ENCODE measurements at places on chromosomes 3 and 15.

GRCh38 chr15:41128174-41128902, 12.3 kb upstream of the INO80 start:
- DNase-seq, result no peak

- no peak for DNase-seq
Measured at GRCh38 chr3:107837895-107838612, 252.8 kb downstream of the CD47 start.

DNA sequence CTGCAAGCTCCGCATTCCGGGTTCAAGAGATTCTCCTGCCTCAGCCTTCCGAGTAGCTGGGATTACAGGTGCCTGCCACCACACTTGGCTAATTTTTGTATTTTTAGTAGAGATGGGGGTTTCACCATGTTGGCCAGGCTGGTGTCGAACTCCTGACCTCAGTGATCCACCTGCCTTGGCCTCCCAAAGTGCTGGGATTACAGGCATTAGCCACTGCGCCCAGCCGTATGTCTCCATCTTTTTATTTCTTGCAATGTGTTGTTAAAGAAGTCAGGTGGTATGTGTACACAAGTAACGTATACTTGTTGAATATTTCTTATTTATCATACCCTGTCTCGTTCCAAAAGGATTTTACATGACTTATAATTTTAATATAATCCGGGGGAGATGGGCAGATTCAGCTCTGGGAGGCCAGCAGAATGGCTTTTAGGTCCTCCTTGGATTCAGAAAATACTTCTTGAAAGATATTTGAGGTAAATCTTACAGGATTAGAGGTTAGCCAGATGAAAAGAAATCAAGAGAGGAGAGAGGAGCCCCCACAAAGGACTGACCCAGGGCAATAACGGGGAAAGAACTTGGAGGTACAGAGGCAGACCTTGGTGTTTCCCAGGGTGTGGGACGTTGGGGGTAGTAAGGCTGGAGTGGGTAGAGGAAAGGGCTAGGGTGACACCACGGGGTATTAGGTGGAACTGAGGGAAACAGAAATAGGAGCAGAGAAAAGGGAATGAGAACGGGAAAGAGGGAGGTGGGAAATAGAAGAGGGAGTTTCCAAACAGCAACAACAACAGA, 27.2 kb upstream of the MUC20 start:
- no peak for DNase-seq

DNA sequence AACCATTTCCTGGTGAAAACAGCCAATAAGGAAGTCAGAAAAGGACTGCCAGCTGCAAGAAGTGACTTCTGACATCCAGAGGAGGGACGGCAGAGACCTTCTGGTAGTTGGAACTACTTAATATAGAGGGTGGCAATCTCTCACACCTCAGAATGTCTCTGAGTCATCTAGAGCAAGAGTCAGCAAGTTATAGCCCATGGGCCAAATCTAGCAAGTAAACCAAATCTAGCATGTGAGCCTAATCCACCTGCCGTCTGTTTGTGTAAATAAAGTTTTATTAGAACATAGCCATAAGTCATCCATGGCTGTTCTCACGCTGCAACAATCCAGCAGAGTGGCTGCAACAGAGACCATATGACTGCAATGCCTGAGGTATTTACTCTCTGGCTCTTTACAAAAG, 160.5 kb upstream of the NR2E3 start:
- no peak for DNase-seq

- DNase-seq, result peak; percentile 74
Measured at GRCh38 chr15:101675015-101675414, 22.8 kb upstream of the TM2D3 start.

DNA sequence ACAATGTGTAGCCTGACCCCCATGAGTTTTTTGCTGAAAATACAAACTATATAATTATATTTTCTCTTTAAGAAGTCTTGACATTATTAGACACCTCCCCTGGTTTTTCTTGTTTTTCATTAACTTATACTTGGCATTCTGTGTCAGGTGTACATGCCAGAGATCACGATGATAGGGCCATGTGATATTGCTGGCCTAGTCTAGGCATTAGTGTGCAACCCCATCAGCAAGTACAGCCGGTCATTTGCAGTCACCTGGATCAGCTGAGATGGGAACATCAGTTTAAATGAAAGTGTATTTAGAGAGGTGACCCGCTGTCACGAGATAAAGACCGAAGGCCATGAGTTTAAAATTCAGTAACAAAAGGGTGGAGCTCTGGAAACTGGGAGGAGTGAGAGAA, 12.6 kb upstream of the SPPL2A start:
- no peak for DNase-seq

GRCh38 chr3:5767304-5767703, 579.8 kb downstream of the EDEM1 start:
- no peak for DNase-seq

GRCh38 chr3:158109295-158109803, 540 bp upstream of the RSRC1 start:
- no peak for DNase-seq

DNA sequence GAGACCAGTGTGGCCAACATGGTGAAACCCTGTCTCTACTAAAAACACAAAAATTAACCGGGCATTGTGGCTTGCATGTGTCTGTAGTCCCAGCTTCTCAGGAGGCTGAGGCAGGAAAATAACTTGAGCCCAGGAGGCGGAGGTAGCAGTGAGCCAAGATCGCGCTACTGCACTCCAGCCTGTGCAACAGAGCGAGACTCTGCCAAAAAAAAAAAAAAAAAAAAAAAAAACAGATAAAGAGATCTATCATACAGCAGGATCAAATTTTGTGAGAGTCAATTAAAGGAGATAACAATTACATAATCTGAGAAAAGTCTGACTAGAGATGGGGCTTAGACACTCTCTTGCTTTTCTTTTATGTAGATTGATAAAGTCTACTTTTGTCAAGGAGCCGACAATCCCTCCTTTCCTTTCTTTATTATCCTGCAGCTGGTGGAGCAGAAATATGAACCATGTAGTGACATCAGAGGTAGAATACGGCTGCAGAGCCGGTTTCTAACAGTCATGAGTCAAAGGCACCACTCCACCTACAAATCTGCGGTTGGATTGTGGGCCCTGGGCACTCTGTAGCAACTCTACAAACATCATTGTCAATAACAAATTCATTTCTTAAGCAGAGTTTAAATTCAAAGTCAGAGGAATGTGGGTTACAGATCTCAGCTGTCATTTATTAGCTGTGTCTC, 9.0 kb downstream of the C2CD4A start:
- DNase-seq, result peak; percentile 43

- peak; percentile 96 for DNase-seq
Measured at GRCh38 chr3:106006001-106006400, 137.2 kb upstream of the CBLB start.

All from amniotic epithelial cell (primary cell).